ENCODE measurements at places on chromosomes 1 and 21. TPM values are rescaled to one million over a fixed set of nuclear protein-coding genes. Genes with fewer than 3 reads are reported as not detected.

The SUSD4 gene
- 16.6 TPM for polyA plus RNA-seq

- DNase-seq = no peak
Measured at GRCh38 chr1:161013131-161013487, 7.8 kb downstream of the F11R start.

The AGRN gene
- polyA plus RNA-seq = 178 TPM

DNA sequence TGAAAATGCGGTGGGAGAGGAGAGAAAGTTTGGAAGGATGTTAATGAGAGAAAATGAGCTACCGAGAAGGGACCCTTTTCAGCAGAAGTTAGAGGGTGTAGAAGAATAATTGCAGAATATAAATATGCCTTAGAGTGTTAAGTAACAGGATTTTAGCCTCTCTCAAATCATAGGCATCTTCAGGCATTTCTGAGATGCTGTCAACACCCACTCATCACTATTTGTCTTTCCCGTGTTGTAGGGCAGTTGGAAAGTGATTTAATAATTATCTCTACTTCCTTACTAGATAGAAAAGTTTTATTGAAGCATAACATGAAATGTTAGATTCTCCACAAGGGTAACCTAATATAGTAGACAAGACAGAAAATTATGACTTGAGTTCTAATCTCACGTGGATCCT lies 96.4 kb upstream of the RGS4 start:
- no peak for DNase-seq

The PRRC2C gene
- 123 TPM for polyA plus RNA-seq

The HES4 gene
- polyA plus RNA-seq = 13.6 TPM
